ENCODE measurements at places on chromosomes 1 and 21.
A peak's percentile ranks its signal among the peaks of the same experiment; 100 is the strongest.

GRCh38 chr1:221268295-221268694 is 389.1 kb downstream of the HLX start:
- no peak for DNase-seq

- DNase-seq = no peak
These were observed 360.4 kb upstream of the NR5A2 start for GRCh38 chr1:199667089-199667488.

DNA sequence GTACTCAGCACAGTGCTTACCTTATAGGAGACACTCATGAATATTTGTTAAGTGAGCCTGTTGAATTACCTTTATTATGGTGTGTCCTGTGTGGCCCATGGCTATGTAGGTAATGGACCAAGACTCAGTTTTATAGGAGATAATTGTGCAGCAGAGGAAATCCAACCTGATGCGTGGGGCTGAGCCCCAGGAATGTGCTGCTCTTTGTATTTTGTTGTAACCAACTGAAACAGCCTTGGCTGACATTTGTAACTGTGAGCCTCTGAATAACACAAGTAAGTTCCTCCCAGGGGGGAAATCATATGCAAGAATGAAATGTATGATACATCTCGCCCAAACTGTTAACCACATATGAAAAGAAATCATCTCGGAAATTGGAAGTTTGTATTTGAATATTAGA is 364.2 kb upstream of the ZP4 start:
- no peak for DNase-seq

GRCh38 chr21:38811257-38811656 is 5.5 kb downstream of the ETS2 start:
- DNase-seq = no peak

GRCh38 chr1:55048453-55049270 is 9.3 kb downstream of the PCSK9 start:
- no peak for DNase-seq

DNA sequence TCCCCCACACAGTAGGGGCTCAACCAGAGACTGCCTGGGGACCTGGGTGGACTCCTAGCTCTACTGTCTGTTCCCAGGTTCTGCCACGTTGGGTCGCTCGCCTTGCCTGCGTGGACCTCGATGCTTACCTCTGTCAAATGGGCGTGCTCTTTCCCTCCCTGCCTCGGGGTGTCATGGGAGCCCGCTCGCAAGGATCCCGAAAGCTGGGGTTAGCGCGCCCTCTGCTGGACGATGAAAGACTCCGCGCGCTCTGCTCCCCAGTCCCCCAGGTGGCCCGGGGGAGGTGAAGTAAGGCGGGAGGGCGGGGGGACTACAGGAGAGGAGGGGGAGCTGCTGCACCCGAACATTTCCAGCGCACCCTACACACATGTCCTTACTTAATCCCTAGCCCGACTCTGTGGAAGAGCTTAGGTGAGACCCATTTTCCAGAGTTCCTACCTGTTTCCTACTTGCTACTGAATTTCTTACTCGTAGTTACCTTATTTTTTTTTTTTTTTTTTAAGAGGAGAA is 2.3 kb upstream of the BSND start:
- peak; percentile 68 for DNase-seq

- DNase-seq = no peak
These were observed 4.5 kb upstream of the REN start for GRCh38 chr1:204170494-204171155.

- DNase-seq = no peak
These were observed 154.4 kb downstream of the PLPP3 start for GRCh38 chr1:56424744-56425493.

GRCh38 chr1:240465531-240465940 is 146.4 kb downstream of the GREM2 start:
- no peak for DNase-seq

DNA sequence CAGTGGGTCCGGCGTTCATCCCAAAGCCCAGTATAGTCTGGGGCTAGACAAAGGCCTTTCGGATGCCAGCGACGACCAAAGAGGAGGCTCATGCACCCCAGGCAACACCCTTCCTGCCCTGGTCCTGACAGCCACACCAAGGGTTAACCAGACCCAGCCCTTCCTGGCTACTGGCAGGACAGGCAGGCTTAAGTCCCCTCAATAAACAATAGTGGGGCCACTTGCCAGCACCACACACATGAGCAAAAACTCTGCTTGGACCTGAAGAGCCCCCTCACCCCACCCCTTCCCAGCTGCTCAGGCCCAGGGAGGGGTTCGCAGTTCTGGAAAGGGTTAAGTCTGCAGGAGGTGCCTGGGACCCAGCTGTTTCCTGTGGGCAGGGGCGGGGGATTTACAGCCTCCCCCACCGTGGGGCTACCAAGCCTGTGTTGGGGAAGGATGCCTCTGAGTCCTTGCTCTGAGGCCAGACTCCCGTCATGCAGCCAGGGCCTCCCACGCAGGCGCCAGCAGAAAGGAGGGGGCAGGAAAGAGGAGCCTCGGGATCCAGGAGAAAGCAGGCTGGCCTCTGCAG is 18.2 kb downstream of the PHLDA3 start:
- DNase-seq = no peak

GRCh38 chr1:112638110-112638428 is 18.4 kb downstream of the CAPZA1 start:
- no peak for DNase-seq

- no peak for DNase-seq
These were observed 20.3 kb upstream of the CA6 start for GRCh38 chr1:8925406-8925805.

DNA sequence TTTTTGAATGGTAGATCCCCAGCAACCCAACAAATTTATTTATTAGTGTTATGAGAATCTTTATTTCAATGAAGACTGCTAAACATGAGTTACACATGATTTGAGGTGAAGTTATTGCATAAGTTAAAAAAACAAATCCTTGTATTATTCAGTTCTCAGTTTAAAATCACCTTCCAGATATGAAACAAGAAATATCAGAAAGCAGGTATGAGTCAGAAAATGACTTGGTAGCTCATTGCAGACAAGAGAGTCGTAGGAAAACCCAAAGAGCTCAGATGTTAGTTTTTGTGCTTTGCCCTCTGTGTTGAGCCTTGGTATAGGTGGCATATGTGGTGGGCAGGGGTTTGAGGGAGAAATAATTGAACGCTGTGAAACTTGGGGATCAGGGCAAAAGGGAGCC is 339.4 kb downstream of the BRINP3 start:
- DNase-seq = no peak

- no peak for DNase-seq
These were observed 15.5 kb downstream of the LYPLAL1 start for GRCh38 chr1:219189021-219189824.

DNA sequence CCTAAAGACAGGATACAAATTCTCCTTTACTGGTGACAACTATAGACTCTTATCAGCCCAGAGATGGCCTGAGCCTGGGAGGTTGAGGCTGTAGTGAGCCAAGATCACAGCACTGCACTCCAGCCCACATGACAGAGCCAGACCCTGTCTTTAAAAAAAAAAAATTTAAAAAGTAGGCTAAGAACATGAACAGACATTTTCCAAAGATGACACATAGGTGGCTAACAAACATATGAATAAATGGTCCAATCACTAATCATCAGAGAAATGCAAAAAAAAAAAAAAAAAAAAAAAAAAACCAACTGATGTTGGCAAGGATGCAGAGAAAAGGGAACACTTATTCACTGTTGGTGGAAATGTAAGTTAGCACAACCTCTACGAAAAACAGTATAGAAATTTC is 65.0 kb downstream of the TOR3A start:
- no peak for DNase-seq

DNA sequence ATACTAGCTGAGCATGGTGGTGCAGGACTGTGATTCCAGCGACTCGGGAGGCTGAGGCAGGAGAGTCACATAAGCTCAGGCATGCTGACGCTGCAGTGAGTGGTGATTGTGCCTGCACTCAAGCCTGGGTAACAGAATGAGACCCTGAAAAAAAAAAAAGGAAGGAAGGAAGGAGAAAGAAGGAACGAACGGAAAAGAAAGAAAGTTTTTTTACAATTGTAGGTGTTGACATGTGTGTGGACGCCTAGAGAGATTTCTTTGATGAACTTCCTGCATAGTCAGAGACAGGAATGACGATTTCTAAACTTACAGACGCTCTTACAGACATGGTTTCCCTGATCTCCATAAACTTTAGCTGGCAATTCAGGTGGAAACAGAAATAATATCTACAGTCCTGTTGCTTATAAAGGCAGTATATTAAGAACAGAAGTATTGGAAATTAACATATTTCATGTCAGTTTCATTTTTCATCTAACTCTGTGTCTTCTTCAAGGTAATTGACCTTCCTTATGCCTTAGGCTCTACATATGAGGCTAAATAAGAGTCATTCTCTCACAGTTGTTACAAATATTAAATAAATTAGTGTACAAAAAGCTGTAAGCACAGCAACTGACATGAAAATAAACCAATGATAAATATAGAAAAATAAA is 4.1 kb downstream of the SAMSN1 start:
- DNase-seq = no peak

- DNase-seq = no peak
These were observed 6.4 kb upstream of the E2F2 start for GRCh38 chr1:23537296-23537973.

DNA sequence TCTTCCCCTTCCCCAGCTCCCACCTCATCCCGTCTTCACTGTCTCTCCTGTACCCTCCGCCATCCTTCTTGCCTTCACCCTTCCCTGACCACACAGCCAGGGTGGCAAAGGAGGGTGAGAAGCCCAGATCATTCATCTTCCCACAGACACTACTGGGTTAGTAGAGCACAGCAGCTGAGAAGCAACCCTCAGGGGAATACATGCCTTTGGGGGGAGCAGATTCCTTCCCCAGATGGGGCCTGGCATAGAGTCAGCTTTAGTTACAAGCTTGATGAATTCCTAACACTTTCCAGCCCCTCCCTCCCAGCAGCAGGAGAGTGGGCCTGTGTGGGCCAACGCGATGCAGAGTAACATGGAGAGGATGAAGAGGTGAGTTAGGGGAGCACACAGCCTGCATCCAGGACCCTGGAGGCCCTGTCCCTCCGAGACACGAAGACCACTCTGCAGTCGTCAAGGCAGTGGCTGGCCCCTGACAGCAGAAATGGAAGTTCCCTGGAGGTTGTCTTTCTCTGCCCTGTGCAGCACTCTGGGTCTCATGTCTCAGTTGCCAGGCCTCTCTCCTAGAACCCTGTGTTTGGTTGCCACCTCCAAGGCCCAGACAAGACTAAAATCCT is 8.8 kb upstream of the BTG2 start:
- no peak for DNase-seq

- no peak for DNase-seq
These were observed 19.9 kb downstream of the RPL5 start for GRCh38 chr1:92851729-92852128.

GRCh38 chr1:20682571-20683236 is 21.5 kb upstream of the DDOST start:
- DNase-seq = no peak

GRCh38 chr21:45766501-45766900 is 123.0 kb downstream of the PCBP3 start:
- DNase-seq = no peak

- DNase-seq = no peak
These were observed 29.4 kb upstream of the BMP8A start for GRCh38 chr1:39462074-39462473.

DNA sequence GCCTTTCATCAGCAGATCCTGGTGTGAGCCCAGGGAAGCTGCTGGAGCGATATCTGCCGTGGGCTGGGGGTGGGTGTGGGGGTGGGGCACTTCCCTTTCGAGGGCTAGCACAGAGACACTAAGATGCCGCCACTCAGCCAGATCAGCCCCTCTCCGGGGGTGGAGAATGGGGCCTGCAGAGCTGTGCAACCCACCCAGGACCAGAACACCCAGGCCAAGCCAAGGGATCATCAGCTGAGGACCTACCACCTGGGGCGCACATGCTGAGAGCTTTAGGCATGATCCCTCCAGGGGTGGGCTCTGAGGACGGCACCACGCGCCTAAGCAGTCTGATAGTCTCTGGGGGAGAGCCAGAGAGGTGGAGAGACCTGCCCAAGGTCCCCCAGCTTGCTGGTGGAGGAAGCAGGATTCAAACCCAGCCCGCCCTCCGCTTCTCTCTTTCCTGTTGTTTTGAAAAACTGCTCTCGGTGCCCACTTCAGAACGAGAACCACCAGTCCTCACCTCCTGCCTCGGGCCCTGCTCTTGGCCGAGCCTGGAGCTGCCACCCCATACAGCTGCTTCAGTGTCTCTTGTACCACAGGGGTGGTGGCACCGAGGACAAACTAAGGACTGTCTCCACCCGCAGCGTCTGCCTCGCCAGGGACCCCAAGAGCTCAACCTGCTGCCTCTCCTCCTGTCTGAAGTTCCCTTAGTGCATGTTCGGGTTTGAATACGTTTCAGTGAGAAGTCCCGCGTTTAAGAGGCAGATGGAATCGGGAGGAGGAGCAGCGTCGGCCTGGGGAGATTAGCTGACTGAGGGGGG is 39.7 kb upstream of the RUNX3 start:
- DNase-seq = no peak

GRCh38 chr1:42164551-42165420 is at the start of gene GUCA2A:
Gene GUCA2A, minus strand, starts transcription at chr1:42164745. Its CDS starts 33 bp downstream, at chr1:42164712.
- no peak for DNase-seq
